Stimulated activated CD4-positive, alpha-beta T cell treated with anti-CD3 and anti-CD28 coated beads, TNF-alpha, amount 100 ng/mL, for 24 hours (primary cell): ENCODE measurements at places on chromosomes 7 and 10.

GRCh38 chr10:53699684-53700083 lies 927.1 kb upstream of the MBL2 start:
- DNase-seq, result no peak

DNA sequence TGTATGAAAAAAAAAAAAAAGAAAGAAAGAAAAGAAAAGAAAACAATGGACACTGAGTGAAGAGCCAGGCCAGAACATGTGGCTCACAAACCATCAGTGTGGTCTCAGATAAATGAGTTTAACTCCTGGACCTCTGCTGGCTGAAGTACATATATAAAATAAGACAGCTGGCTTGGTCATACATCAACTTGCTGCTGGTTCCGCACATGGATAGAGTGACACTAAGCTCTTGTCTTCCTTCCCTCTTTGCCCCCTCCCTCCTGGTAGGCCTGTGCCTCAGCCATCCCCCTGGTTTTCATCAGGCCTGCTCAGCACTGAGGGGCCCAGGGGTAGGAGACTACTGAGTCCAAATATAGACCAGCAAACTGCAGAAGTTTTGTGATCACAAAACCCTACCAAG lies 58.1 kb upstream of the DGKI start:
- DNase-seq, result no peak

GRCh38 chr10:96667401-96667800 lies 52.9 kb downstream of the PIK3AP1 start:
- DNase-seq, result no peak

- DNase-seq, result no peak
These were observed 8.0 kb upstream of the ALDH18A1 start for GRCh38 chr10:95664543-95664942.

GRCh38 chr7:49520951-49521350 lies 252.5 kb upstream of the VWC2 start:
- DNase-seq, result no peak
